ENCODE measurements at places on chromosomes 7 and 10.
A peak's percentile ranks its signal among the peaks of the same experiment; 100 is the strongest.

DNA sequence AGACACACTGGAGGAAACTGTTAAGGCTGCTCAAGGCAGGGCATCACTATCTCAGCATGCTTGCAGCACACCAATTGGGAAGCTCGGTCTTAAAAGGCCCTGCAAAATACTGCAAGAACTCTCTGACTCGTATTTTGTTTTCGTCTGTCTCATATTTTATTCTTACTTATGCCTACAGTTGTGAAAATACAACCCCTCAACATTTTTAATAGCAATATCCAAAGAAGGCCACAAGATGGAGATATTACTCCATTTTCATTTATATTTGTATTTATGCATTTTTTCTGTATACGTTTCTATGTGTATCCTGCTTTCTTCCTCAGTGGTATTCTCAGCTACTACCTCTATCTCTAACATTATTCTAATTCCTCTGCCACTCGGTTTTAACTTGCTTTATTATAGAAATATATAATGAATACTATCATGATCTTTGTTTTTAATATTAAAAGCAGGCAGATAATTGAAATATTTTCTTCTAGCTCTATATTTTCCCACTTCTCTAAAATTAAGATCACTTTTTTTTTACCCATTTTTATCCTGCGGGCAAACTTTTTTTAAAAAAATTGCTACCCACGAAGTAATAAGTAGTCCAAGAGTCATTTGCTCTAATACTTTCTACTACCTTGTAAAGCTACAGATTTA lies 10.0 kb downstream of the DNAJC1 start:
- peak; percentile 24 for DNase-seq

DNA sequence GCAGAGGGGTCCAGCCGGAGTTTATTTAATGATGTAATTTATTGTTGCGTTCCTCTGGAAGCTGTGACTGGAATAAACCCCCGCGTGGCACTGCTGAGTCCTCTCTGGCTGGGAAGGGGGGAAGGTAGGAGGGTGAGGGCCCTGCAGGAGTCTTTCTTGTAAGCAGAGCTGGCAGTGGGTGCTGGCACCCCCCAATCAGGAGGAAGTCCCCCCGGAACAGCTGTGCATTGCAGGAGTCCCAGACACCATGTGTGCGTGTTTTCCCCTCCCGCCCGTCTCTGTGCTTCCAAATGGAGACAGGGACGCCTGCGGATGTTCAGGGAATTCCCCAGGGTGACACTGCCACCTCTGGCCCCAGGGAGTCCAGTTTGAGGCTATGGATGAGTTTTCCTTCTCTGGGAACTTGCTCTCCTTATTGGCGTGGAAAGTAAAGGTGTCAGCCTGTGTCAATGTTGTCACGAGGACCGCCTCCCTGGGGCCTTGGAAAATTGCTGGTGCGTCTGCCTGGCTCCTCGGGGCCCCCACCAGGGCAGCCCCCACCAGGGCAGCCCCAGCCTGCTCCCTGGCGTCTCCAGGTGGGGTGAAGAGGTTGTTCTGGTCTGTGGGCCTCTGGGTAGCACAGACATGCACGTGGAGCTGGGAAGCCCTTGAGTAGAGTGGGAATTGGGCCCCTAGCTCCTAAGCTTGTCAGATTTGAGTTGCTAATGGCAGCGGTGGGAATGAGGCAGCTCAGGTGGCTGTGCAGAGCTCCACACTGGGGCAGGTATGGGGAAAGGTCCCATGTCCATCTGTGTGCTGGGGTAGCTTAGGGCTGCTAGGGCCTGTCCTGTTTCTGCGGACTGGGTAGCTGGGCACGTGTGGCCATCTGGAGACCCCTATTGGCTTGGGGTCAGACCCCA lies 2.7 kb downstream of the FZD9 start:
- peak; percentile 65 for DNase-seq

DNA sequence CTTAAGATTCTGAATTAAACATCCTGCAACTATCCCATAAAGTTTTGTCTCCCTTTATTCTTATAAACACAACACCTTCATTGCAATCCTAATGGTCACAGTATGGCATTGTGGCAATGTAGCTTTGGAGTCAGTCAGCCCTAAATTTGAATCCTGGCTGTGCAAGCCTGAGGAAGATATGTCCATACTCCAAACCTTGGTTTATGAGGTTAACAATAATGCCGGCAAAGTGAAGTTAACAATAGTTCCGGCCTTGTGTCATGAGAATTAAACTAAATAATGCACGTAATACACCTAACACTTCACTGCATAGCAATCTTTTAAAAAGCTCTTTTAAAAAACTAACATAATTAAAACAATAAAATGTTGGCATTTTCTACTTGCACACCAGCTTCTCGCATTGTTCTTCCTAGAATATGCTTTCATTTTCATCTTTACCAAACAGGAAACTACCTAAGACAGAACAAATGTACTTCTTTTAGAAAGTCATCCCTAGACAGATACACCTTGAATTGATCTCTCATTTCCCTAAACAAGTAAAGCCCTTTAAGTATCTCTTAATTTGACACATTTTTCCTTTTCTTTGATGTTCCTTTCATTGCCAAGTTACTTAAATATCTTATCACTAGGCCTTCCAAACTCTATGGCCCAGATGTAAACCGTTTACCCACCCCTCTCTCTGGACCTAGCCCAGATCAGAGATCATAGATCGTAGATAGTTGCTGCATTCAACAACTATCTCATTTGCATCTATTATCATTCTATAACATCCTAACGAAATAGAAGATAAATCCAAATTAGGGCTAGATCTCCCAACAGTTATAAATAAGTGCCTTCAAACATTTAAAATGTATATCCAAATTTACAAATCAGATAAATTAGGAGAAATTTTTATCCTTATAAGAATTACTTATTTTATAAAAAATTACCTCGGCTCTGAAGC lies 66.7 kb downstream of the CREB3L2 start:
- no peak for DNase-seq

- no peak for DNase-seq
Observed at GRCh38 chr7:146670532-146670931, 553.9 kb downstream of the CNTNAP2 start.
